ENCODE measurements at places on chromosomes 6 and 20.

GRCh38 chr6:25428758-25429317, 149.7 kb downstream of the CARMIL1 start:
- DNase-seq = no peak

- no peak for DNase-seq
These were observed 10.6 kb downstream of the MYB start for GRCh38 chr6:135191508-135192255.

GRCh38 chr6:80886475-80886874, 780.0 kb downstream of the BCKDHB start:
- DNase-seq = no peak

- DNase-seq = no peak
These were observed 109.0 kb downstream of the GJA10 start for GRCh38 chr6:90003069-90003795.

GRCh38 chr6:5110246-5110645, 25.1 kb downstream of the PPP1R3G start:
- no peak for DNase-seq

GRCh38 chr20:40111282-40111681, 577.8 kb downstream of the MAFB start:
- no peak for DNase-seq

GRCh38 chr6:161486361-161487216, 212.7 kb upstream of the AGPAT4 start:
- DNase-seq = no peak

DNA sequence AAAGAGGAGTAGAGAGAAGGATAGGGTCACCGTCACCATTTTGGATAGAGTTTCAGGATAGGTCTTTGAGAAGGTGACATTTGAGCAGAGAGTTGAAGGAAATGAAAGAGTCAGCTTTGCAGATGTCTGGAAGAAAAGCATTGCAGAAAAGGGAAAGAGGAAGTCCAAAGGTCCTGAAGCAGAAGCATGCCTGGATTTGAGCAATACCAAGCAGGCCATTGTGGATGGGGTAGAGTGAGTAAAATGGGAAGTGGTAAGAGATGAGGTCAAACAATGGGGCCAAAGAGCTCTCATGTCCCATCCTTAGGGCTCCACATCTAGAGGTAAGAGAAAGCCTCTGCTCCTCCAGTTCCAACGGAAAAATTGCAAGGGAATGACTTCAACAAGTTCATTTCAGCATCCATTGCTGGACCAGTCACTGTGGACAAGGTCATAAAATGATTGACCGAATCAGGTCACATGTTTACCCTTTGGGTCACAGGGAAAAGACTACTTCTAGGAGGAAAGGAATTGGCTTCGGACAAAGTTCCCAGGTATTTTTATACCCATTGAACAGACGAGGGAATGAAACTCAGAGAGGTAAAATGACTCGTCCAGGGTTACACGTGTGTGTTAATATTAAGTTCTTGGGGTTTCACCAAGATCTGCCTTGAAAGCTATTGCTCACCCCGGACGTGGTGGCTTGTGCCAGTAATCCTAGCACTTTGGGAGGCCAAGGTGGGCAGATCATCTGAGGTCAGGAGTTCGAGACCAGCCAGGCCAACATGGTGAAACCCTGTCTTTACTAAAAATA, 6.6 kb upstream of the SAMHD1 start:
- no peak for DNase-seq

DNA sequence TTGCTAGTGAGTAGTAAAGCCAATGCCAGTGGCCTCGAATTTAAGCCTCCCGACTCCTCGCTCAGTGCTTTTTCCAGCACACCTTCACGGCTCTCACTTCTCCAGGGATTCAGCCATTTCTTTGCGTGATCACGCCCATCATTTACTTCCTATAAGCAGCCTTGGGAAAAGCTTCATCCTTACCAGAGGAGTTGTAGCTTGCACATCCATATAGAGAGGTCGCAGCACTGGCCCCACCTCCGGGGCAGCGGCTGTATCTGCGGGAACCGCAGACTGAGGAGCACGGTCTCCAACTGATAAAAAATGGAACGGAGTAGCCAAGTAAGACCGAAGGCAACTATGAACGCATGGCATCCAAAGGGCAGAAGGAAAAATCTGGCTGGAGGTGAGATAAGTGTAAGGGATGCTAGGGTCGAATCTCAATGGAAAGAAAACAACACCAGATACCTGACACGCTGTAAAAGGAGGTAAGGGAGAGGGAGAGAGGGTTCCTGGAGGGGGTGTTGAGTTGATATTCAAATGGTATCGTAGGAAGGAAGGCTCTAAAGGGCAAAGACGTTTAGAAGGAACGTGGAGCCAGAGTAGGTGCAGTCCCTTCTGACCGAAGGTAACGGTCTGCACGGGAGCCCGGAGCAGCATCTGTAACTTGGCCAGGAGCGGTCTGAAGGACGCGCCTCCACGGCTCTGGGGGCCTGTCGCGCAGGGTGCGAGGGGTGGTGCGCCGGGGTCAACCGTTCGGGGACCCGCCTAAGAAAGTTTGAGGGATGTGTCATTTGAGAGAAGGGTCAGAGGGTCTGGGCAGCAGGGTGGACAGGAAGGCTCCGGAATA, 640 bp downstream of the NFS1 start:
- DNase-seq = no peak

DNA sequence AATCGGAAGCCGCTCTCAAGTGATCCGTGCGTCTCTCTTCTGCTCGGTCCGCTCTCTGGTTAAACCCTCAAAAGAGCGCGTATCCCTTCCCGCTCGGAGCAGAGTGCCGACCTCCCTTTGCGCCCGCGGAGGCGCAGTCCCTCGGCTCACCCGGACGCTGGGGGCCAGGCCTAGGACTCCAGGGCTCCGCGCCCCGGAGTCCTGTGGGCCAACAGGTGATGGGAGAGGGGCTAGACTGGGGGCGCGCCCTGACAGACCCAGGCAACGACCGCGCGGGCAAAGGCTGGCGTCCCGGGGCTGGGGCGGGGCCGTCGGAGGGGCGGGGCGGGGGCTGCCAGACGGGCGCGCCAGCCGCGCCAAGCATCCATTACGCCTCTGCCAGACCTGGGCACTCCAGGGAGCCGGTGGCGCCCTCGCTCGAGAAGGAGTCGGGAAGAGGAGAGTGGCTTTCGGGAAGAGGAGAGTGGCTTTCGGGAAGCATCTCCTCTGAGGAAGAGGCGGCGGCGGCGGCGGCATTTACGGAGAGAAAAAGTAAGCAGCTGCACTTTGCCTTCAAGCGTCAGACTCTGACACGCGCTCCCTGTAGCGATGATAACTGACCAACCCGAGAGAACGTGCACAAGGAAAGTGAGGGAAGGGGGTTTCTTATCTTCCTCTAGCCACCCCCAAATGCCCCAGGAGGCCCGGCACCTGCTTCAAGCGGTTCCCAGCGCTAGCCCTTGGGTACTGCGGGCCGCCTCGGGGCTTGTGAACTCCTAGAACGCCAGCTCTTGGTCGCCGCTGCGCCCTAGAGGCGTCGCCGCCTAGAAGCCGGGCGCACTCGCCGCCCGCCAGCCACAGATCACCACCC, 2.6 kb downstream of the EPHA7 start:
- no peak for DNase-seq

- no peak for DNase-seq
These were observed 219.7 kb upstream of the SUPT3H start for GRCh38 chr6:45597424-45597823.

GRCh38 chr20:62129731-62130531, 7.7 kb downstream of the LSM14B start:
- no peak for DNase-seq

GRCh38 chr6:113495521-113495920, 361.6 kb upstream of the MARCKS start:
- DNase-seq = no peak

- no peak for DNase-seq
These were observed 143.0 kb downstream of the ERMARD start for GRCh38 chr6:169894377-169894960.

- DNase-seq = no peak
These were observed 18.8 kb upstream of the MAS1L start for GRCh38 chr6:29506446-29507067.

DNA sequence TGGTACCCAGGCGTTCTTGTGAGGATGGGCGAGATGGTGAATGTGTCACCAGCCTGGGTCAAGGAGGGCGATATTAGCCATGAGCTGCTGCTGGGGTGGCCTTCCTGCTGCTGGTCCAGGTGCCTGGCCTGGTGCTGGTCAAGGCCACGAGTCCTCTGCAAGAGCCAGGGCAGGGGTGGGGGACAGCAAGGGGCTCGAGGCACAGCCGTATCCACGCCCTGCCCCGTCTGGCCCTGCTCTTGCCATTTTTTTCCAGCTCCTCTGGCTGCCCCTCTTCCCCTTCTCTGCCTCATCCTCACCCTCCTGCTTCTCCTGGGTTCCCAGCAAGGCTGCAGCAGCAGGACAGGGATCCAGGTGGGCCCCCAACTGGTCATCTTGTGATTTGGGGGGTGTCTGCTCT, 51.2 kb downstream of the CDH4 start:
- no peak for DNase-seq

GRCh38 chr20:1674361-1674760, 16.8 kb upstream of the SIRPG start:
- peak; percentile 32 for DNase-seq

- DNase-seq = no peak
These were observed 51.1 kb downstream of the ARID1B start for GRCh38 chr6:156828280-156828703.

GRCh38 chr6:98657764-98658163, 176.6 kb upstream of the POU3F2 start:
- DNase-seq = no peak

- DNase-seq = no peak
These were observed 593.4 kb upstream of the JAG1 start for GRCh38 chr20:11267131-11267761.

Data from T-cell (primary cell).